ENCODE measurements at places on chromosomes 6 and 20.

- no peak for DNase-seq
Measured at GRCh38 chr6:167794161-167795157, 32.3 kb upstream of the AFDN start.

- no peak for DNase-seq
Measured at GRCh38 chr6:11922901-11923300, 89.2 kb upstream of the HIVEP1 start.

DNA sequence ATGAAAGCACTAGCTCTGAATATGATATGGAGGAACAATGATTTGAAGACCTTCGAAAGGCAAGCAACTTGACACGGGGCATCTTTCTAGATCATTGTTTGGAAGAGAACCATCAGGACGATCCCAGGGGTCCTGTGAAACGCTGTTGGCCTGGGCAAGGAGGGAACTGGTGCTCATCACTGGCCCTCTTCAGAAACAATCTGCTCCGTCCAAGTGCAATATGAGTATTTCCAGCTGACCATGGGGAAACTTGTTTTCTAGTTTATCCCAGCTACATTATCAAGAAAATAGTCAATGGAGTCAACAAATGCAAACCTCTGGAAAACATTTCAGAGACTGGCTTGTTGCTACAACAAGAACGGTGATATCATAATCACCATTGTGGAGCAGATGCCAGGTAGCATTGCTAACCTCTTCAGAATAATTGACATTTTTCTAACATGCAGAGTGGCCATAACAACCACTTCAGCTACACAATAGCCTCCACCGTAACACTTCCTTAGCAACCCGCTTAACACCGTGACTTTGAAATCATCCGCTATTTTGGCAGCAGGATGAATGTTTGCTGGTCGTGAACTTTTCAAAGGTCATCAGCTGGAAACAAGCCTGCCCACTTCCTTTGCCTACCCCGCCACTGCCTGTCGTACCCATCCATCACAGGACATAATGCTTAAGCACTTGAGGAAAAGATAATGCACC is 112.0 kb upstream of the PDE10A start:
- DNase-seq, result peak; percentile 36

DNA sequence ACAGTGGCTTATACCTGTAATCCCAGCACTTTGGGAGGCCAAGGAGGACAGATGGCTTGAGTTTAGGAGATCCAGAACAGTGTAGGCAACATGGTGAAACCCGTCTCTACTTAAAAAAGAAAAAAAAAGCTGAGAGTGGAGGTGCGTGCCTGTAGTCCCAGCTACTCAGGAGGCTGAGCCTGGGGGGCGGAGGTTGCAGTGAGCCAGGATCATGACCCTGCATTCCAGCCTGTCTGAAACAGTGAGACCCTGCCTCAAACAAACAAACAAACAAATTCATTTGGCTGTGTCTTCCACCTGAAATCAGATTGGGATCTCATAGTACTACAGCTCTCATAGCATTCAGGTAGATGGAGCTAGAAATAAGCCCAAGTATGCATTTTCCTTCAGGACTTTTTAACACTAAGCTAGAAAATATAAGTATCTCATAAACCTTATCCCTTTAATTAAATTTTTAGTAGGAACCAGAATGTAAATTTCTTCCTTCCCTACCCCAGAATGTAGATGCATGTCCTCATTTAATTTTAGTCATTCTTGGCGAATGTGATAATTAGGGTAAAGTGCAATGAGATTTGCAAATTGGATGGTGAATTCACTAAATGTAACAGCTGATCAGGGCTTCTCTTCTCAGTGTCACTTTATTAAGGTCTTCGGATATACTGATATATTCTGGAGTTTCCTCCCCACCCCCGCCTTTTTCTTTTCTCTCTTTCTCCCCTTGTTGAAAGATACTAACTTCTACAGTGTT is 190.4 kb downstream of the CDKAL1 start:
- no peak for DNase-seq

DNA sequence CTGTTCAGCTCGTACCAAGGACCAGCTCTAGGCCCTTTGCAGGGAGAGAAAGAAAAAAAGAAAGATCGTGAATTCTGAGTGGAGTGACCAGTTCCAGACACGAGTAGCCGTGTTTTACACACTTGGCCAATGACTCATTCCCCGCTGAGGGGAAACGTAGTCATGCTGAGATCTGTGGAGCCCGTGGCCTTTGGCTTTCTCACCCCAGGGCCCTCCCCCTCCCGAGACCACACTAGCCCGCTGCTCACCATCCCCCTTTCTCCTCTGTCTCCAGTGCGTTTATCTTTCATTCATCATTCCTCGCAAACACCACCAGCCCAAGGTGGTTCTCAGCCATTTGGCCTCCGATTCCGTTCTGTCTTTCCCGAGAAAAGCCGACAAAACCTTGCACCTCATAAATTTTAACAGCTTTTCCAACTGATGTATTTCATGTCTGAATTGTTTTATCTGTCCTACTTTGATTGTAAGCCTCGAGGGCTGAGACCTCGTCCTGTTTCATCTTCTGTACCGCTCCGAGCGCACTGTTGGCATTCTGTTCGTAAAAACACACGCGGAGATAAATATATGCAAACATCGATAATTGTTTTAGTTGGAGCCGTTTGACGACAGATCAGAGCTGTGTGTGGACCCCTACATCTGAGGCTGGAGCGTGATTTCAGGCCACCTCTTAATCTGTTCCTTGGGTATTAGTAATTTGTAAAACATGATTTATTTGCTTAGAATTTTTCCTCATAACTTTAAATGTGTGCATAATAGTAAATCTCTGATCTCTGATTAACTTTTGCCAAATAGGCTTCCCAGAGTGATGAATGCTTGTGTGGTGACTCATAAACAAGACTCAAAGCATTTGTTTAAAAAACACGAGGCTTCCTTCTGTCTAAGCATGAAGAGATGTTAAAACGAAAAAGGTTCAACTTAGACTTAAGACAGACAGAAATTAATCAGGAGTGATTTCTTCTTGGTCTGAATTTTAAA is 336.6 kb downstream of the CDH4 start:
- peak; percentile 78 for DNase-seq

DNA sequence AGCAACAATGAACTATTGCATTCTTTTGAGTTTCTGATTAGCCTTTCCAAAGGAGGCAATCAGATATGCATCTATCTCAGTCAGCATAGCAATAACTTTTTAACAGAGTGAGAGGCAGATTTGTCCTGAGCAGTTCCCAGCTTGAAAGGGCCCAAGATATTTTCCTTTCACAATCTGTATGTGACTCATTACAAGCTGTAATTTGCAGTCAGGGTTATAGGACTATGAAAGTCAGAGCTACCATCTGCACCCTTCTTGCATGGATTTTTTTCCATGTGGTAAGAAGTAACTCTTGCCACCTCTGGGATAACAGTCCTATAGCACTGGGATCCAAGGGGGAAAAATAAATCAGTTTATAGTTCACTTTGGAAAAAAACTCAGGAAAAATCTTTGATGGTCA is 318.2 kb upstream of the RGS17 start:
- DNase-seq, result no peak

DNA sequence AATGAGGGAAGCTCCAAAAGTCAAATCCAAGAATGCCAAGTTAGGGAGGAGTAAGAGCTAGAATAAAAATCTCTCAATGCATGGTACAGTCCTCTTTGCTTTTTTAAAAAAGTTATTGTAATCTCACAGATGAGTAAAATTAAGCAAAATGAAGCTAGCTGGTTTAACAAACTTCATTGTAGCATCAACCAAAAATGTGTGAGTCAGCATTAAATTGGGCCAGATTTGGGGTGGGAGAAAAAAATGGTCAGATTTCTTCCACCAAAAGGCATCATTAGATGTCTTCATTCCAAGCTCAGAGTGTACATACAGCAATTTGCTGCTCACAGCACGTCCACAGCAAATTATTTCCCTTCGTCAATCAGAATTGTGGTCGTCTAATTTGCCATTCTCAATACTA is 441.5 kb upstream of the FLRT3 start:
- DNase-seq, result no peak

DNA sequence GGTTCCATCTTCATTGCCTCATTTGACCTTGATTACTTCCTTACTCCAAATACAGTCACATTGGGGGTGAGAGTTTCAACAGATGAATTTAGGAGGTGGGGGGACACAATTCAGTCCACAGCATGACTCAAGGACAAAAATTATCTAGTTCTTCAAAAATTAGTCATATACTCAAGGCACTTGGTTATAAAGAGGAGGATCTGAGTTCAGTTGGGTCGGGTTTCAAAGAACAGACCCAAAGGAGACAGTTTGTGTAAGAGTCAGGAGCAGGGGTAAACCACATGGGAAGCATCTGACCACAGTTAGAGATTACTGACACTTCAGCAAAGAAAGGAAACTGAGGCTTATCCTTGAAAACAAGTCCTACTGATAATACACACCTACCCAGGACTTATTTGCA is 138.0 kb downstream of the TBC1D7 start:
- DNase-seq, result no peak

DNA sequence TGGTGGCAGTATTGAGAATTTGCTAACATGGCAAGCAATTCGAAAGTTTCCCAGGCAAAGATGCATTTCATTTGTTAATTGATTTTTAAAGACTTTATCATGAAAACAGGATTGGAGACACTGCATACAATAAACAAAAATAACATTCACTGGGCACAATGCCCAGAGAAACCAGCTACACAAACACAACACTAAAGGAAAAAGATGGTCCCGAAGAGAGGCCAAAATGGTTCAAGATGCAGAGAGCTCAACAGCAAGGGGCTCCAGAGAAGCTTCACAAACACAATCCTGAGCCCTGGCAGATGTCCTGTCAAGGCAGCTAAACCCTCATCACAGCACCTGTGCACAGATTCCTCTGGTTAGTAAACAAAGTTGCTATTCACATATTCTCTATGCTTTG is 79.3 kb downstream of the INSM1 start:
- no peak for DNase-seq

GRCh38 chr20:39280875-39281274 is 318.7 kb downstream of the DHX35 start:
- no peak for DNase-seq

- no peak for DNase-seq
Measured at GRCh38 chr6:84284428-84285049, 57.1 kb upstream of the CEP162 start.

GRCh38 chr6:22447249-22448196 is 121.8 kb upstream of the HDGFL1 start:
- no peak for DNase-seq

Measured in astrocyte of the hippocampus (primary cell).